A549 treated with Mapracorat at 1 μM for 4 hours (cell line): ENCODE measurements at places on chromosomes 1 and 21. TPM values are rescaled to one million over a fixed set of nuclear protein-coding genes. Genes with fewer than 3 reads are reported as not detected.

The ARHGEF16 gene
- 3.2 to 6.1 TPM (median 4.8 TPM) in 5 replicates for total RNA-seq

The LAPTM5 gene
- 0.13 to 0.42 TPM (median 0.24 TPM) in 5 replicates for total RNA-seq

The CSMD2 gene
- total RNA-seq = not detected in 5 replicates

The SERTAD4 gene
- 0.50 to 1.1 TPM (median 0.64 TPM) in 5 replicates for total RNA-seq

The TNFRSF9 gene
- total RNA-seq = 1.8 to 3.3 TPM (median 2.5 TPM) in 5 replicates

The SYTL1 gene
- 0.39 to 1.1 TPM (median 0.60 TPM) in 5 replicates for total RNA-seq

The PROX1 gene
- 0.01 to 0.09 TPM (median 0.07 TPM) in 5 replicates for total RNA-seq

The NBPF11 gene
- 4.2 to 5.4 TPM (median 4.7 TPM) in 5 replicates for total RNA-seq

The KRTAP7-1 gene
- not detected in 5 replicates for total RNA-seq

The FCRL2 gene
- not detected in 5 replicates for total RNA-seq

The CYP4Z1 gene
- total RNA-seq = not detected in 5 replicates

The IFNAR1 gene
- 10.9 to 21.9 TPM (median 18.8 TPM) in 5 replicates for total RNA-seq

The CFAP126 gene
- 0.19 to 0.32 TPM (median 0.24 TPM) in 3 of 5 replicates, not detected in the others for total RNA-seq

The TGFBR3 gene
- total RNA-seq = 4.8 to 6.1 TPM (median 4.9 TPM) in 5 replicates

The GJA8 gene
- total RNA-seq = not detected in 5 replicates

The TMEM240 gene
- total RNA-seq = 0.24 to 1.1 TPM (median 0.32 TPM) in 5 replicates

The NHLH1 gene
- total RNA-seq = 0.38 to 0.74 TPM (median 0.39 TPM) in 5 replicates

The RAB7B gene
- 0.92 to 1.7 TPM (median 0.96 TPM) in 5 replicates for total RNA-seq

The TMEM51 gene
- 28.6 to 34.9 TPM (median 31.2 TPM) in 5 replicates for total RNA-seq

The CHRNB2 gene
- 0.30 to 0.48 TPM (median 0.43 TPM) in 5 replicates for total RNA-seq

The SLC6A9 gene
- total RNA-seq = 11.5 to 16.0 TPM (median 13.8 TPM) in 5 replicates

The SLC25A34 gene
- 0.19 to 0.53 TPM (median 0.30 TPM) in 5 replicates for total RNA-seq

The KDF1 gene
- total RNA-seq = 0.18 to 0.30 TPM (median 0.22 TPM) in 3 of 5 replicates, not detected in the others

The LCE2A gene
- total RNA-seq = not detected in 5 replicates

The SLC45A3 gene
- 4.9 to 5.8 TPM (median 5.5 TPM) in 5 replicates for total RNA-seq

The PDE4B gene
- 7.0 to 8.5 TPM (median 7.3 TPM) in 5 replicates for total RNA-seq

The F13B gene
- not detected in 5 replicates for total RNA-seq

The CNR2 gene
- total RNA-seq = not detected in 5 replicates

The SCAF4 gene
- total RNA-seq = 16.4 to 21.1 TPM (median 18.7 TPM) in 5 replicates

The PER3 gene
- 0.56 to 0.98 TPM (median 0.92 TPM) in 5 replicates for total RNA-seq

The SUMO3 gene
- 58.7 to 71.6 TPM (median 69.0 TPM) in 5 replicates for total RNA-seq

The LACTBL1 gene
- total RNA-seq = not detected in 5 replicates

The APP gene
- total RNA-seq = 256 to 307 TPM (median 281 TPM) in 5 replicates

The CITED4 gene
- total RNA-seq = 53.4 to 113 TPM (median 98.2 TPM) in 5 replicates

The CFAP57 gene
- 0.22 to 0.65 TPM (median 0.39 TPM) in 5 replicates for total RNA-seq

The SYPL2 gene
- 0.06 to 0.13 TPM (median 0.10 TPM) in 4 of 5 replicates, not detected in the other for total RNA-seq

The RNU1-1 gene
- not detected in 5 replicates for total RNA-seq

The FCRL4 gene
- not detected in 5 replicates for total RNA-seq

The TNFRSF14 gene
- total RNA-seq = 0.10 to 0.27 TPM (median 0.10 TPM) in 3 of 5 replicates, not detected in the others

The MYOG gene
- total RNA-seq = not detected in 5 replicates

The RXFP4 gene
- not detected in 5 replicates for total RNA-seq

The ZNF683 gene
- total RNA-seq = not detected in 5 replicates

The TMPRSS3 gene
- total RNA-seq = 0.14 to 0.57 TPM (median 0.34 TPM) in 5 replicates

The CASP9 gene
- total RNA-seq = 4.8 to 6.2 TPM (median 5.6 TPM) in 5 replicates

The SDF4 gene
- total RNA-seq = 101 to 136 TPM (median 127 TPM) in 5 replicates

The HAPLN2 gene
- 0.17 to 0.18 TPM in 2 of 5 replicates, not detected in the others for total RNA-seq

The KCNQ4 gene
- 0.20 to 0.34 TPM (median 0.26 TPM) in 5 replicates for total RNA-seq

The FMO1 gene
- not detected in 5 replicates for total RNA-seq

The CLCA1 gene
- total RNA-seq = not detected in 5 replicates

The OR2L8 gene
- total RNA-seq = not detected in 5 replicates
